ENCODE measurements at places on chromosomes 3 and 15. TPM values are rescaled to one million over a fixed set of nuclear protein-coding genes. Genes with fewer than 3 reads are reported as not detected.
A peak's percentile ranks its signal among the peaks of the same experiment; 100 is the strongest.

DNA sequence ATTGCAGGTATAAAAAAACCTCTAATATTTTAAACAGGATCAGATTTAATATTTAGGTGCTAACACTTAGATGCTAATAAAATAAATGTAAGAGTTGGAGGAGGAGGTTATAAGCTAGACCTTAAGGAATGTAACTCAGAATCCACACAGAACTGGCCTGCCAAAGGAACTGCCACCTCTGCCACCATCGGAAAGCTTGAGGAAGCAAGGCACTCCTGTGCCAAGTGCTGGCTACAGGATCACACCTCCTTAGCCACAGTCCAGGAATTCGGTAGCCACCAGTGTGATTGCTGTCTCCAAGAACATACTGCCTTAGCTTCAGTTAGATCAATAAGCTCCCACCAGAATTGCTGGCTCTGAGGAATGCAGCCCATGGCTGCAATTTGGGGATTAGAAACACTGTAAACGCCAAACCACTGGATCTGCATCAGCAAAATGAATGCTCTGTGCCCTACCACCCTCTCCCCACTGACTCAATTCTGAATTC lies 58.0 kb downstream of the FRMD5 start:
- no peak for DNase-seq

- no peak for DNase-seq
These were observed 108.8 kb upstream of the MME start for GRCh38 chr3:154971341-154971740.

DNA sequence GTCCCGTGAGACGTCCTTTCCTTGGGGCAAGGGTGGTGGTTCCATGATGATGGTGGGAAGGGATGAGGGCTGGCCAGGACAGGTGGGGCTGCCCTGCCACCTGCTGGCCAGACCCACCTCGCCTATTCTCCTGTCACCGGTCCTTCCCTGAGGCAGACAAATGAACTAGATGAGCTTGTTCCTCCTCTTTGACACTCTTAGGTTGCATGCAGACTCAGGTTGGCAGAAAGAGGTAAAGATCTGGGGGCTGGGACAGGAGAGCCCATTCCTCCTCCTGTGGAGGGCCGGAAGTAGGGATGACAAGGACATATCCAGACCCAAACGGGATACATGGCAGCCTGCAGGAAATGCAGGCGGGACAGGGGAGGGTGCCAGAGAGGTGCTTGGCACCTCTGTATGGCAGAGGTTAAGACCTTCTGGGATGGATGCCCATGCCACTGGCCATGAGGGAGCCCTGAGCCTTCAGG lies 38.6 kb downstream of the ACSBG1 start:
- DNase-seq: peak; percentile 54

DNA sequence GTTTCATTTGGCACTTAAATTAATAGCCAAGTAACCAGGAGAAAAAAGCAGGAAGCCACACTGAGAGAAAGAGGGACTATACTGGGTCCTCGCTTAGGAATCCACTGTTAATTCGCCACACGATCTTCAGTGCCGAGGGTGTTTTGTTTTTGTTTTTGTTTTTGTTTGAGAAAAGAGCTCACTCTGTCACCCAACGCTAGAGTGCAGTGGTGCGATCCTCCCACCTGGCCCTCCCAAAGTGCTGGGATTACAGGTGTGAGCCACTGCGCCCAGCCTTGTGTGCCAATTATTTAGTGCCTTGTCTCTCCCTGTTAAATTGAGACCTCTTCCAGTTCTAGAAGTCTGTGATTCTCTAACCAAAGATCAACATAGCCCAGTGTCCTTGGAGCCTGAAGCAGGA lies 53.8 kb upstream of the TPM1 start:
- no peak for DNase-seq

DNA sequence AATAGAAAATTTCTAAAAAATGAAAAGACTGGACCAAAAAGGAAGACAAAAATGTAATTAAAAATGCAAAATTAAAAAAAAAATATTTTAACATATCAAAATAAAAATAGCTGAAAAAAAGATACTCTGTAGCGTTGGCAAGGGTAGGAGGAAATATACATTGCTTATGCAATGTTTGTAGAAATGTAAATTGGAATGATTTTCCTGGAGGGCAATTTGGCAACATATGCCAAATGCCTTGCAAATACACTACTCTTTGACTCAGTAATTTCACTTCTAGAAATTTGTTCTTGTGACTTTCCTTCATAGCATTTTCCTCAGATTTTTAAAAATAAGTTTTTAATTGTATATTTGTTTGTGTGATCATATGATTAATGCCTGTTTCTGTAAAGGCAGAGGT lies 296.6 kb downstream of the ZNF621 start:
- no peak for DNase-seq

- no peak for DNase-seq
These were observed 63.1 kb downstream of the ARNT2 start for GRCh38 chr15:80467311-80467714.

- DNase-seq: no peak
These were observed 18.9 kb downstream of the PTPN23 start for GRCh38 chr3:47399531-47400270.

GRCh38 chr3:29141197-29141917 lies 139.5 kb upstream of the RBMS3 start:
- no peak for DNase-seq

DNA sequence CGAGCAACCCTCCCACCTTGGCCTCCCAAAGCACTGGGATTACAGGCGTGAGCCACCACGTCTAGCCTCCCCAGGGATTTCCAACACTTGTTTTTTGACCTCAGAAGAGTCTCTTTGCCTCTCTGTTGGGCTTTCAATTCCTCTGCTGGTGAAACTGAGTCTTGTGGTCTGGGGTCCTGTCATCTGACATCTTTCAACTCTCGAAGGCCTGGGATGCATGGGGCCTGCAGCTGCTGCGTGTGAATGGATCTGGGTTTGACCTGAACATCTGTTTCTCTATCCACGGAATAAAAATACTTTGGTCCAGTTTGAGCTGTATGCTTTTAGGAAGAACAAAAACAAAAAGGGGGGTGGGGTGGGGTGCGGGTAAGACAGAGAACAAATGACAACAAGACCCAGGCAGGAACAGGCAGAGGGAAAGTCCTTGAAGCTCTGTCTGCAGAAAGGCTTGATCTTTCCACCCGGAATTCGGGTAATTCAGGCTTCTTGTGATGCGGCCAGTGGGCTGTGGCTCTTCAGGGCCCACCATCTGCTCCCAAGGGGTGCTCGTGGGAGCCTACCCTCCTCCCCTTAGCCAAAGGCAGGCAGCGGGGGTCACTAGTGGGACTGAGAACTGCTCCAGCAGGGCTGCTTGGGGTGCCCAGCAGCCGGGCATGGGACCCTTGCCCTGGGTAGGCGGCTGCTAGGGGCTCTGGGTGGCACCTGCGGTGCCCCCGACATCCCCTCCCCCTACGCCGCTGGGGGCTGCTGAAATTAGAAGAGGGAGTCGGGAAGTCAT lies 71.5 kb downstream of the SLC12A8 start:
- DNase-seq: no peak

DNA sequence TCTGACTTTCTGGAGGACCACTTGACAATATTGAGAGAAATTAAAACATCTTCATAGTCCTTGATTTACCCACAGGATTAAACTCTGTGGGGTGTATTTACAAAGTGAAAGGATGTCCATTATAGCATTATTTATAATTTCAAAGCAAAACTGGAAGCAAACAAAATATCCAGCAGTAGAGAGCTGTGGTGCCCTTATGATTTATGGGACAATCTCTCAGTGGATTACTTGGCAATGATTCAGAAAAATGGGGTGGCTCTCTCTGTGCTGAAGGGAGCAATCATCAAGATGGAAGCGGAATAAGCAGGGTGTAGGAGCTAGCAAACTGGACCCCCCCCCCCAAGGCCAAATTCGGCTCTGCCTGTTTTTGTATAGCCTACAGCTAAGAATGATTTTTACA lies 9.0 kb downstream of the PPCDC start:
- no peak for DNase-seq

DNA sequence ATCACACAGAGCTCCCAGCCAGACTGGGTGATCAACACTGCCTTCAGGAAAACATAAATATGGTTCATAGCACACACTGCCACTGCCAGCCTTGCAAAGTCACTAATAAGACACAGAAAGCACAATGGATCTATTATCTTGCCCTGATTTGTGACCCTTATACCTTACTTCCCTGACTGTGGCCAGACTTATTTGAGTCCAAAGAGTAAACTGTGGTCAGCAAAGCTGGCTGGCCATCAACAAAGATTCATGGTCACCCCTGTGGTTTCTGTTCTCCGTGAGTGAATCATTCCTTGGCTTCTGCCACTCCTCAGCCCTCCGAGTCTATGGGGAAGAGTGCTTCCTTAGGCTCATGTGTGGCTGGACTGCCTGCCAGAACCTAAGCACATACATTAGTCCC lies 437.7 kb downstream of the RAP2B start:
- no peak for DNase-seq

GRCh38 chr3:50620420-50620819 lies 3.5 kb downstream of the MAPKAPK3 start:
- DNase-seq: no peak

GRCh38 chr15:75926931-75927330 lies 23.3 kb downstream of the FBXO22 start:
- DNase-seq: no peak

GRCh38 chr3:39261726-39262125 lies 18.1 kb downstream of the CX3CR1 start:
- DNase-seq: no peak

- no peak for DNase-seq
These were observed 282.3 kb upstream of the TBC1D5 start for GRCh38 chr3:18024715-18025114.

DNA sequence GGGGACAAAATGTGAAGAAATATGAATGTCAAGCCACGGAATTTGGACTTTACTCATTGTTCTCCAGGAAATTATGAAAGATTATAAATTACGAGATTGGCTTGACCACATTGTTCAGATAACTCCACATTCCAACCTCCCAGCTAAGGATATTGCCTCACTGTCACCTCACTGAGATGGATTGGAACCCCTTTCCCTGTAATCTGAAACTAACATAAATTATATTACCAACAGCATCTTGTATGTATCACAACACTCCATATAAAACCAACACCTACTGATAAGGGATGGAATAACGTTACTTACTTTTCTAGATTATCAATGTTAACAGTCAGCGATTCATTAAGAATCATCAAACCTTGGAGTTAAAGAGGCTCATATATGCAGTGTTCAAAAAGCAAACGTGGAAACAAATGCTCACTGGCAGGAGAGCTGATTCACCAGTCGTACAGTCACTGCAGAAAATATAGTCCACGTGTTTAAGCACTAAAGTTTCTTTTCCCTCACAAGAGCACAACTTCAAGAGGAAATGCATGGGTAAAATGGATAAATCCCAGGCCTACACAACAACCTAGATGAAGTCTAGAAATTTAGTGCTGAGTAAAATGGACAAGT lies 451.5 kb downstream of the FGF12 start:
- DNase-seq: no peak

DNA sequence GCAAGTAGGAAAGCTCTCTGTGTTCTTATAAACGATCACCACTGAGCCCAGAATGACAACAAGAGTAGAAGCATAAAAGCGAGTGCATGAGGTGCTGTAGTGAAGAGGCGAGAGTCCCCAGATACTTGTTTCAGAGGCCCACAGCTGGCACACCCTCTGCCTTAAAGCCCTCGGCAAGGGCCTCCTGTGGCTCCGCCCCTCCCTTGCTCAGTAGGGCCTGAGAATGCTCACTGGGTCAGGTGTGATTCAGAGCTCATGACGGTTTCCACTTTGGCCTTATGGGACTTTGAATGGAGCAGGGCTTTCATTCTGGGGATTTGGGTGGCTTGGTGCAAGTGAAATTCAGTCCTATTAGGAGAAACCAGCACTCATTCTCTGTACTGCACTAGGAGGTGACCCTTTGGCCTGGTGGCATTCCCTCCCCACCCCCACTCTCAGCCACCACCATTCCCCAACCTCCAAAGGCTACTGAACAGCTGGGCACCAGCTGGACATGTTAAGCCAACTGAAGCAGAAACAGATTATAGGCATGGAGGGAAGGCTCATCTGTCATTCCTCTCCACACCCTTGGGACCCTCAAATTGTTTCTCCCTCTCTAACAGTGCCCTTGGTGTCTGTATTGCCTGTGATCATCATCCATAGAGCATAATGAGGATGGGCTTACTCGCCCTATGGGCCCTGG lies 109.6 kb upstream of the CTDSPL start:
- no peak for DNase-seq

DNA sequence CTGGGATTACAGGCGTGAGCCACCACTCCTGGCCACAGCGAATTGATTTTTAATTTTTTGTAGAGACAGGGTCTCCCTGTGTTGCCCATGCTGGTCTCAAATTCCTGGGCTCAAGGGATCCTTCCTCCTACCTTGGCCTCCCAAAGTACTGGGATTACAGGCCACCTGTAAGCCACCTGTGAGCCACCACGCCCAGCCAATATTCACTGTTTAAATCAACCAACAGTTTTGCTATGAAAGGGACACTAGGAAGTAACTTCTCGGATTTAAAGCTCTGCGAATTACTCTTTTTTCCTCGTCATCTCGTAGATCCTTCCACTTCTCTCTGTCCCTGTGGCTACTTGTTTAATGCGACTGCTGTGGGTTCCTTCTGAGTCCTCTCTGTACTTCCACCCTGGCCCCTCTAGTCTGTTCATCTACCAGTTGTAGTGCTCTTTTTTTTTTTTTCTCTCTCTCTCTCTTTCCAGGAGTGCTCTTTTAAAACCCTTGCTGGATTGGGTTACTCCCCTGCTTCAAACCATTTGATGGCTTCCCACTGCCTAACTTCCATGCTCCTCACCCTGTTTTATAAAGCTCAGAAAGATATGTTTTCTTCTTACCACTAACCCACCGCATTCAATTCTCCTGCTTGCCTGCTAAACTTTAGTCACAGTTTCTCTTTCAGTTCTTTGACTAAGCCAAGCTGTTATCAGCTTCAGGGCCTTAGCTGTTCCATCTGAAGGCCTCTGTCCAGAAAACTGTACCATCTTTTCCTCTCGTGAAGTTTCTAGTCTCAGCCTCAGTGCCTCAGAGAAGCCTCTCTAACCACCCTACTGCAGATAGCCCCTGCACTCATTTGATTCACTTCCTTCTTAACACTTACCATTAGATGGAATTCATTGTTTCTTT lies 12.4 kb downstream of the RTF1 start:
- DNase-seq: no peak

GRCh38 chr15:40238532-40239403 lies at the start of gene PAK6:
Gene PAK6, plus strand, starts transcription at chr15:40239063. Its CDS starts 25,723 bp downstream, at chr15:40264786.
- no peak for DNase-seq

GRCh38 chr3:69288161-69288895 lies 97.6 kb downstream of the FRMD4B start:
- no peak for DNase-seq

GRCh38 chr15:44296625-44297524 lies 8.4 kb downstream of the GOLM2 start:
- no peak for DNase-seq

FBXO40 gene
- polyA plus RNA-seq: not detected

DUOX2 gene
- polyA plus RNA-seq: not detected

CPNE9 gene
- not detected for polyA plus RNA-seq

HIGD2B gene
- not detected for polyA plus RNA-seq

CSPG5 gene
- not detected for polyA plus RNA-seq

TWF2 gene
- 138 TPM for polyA plus RNA-seq

IFT80 gene
- polyA plus RNA-seq: 3.0 TPM

PYGO1 gene
- polyA plus RNA-seq: not detected
